ENCODE measurements at places on chromosomes 2 and 18.
A peak's percentile ranks its signal among the peaks of the same experiment; 100 is the strongest.

DNA sequence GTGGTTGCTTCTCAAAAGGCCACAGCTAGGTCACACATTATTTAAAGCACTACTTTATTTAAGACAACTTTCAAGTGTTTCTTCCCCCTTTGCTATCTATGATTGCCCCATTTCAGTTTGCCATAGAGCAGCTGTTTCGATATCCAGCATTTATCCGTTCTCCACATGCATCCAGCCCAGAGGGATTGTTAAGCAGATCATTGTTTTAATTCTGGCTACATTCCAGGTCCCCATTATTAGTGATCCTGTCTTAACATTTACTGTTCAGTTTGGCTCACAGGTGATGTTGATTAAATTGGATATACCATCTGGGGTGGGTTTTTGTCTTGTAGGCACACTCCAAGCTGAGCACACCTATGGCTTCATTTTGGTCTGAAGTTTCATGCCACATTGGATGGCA lies 638.7 kb downstream of the ZEB2 start:
- DNase-seq, result no peak

DNA sequence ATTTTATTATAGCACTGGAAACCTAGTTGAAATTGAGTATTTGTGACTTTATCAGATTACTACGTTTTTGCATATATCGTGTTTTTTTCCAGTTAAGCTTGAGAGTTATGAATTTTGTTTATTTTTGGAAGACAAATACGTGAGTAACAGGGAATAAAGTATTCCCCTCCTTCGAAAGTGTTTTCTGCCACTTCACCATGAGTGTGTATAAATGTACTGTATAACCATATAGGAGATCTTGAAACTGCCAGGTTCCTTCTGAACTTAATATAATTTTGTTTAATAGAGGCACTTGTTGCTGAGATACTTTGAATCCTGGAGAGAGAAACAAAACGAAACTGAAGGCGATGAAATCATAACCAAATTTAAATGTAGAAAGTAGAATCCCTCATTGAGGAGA lies 1004.4 kb upstream of the ZEB2 start:
- no peak for DNase-seq

DNA sequence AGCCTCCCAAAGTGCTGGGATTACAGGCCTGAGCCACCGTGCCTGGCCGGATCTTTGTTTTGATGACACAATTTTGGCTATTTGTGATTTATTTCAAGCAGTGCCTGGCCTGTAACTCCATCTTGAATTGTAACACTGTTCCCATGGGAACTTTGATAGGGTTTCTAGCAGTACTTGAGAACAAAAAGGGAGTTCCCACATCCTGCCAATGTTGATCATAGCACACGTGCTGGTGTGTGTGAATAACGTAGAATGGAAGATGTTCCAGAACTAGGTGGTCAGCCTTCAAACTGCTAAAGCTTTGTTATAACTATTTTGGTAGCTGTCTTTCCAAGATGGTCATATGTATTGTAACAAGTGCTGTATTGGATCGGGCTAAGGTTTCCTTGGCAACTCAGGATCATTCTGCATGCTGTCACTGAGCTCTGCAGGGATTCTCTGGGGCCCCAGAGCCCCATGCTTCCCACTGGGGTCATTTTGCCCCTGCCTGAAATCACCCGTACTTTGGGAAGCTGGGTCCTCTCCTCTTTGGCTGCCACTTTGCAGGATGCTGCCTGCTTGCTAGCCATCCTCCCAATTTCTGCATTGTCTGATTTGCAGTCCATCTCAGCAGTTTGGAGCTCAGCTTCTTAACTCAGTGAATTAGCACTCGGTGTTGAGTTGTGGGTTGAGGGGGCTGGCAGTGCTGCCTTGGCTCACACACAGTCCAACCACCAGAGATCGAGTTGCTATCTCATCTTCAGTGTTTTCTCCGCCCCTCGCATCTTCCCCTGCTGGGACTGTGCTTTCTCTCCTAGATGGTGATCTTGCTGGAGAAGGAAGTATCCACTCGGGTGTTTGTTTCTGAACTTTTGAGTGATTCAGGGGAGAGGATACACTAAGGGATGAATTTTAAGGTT lies 26.8 kb downstream of the SH3RF3 start:
- DNase-seq, result no peak

- no peak for DNase-seq
Observed at GRCh38 chr2:143582046-143582747, 453.0 kb downstream of the ARHGAP15 start.

DNA sequence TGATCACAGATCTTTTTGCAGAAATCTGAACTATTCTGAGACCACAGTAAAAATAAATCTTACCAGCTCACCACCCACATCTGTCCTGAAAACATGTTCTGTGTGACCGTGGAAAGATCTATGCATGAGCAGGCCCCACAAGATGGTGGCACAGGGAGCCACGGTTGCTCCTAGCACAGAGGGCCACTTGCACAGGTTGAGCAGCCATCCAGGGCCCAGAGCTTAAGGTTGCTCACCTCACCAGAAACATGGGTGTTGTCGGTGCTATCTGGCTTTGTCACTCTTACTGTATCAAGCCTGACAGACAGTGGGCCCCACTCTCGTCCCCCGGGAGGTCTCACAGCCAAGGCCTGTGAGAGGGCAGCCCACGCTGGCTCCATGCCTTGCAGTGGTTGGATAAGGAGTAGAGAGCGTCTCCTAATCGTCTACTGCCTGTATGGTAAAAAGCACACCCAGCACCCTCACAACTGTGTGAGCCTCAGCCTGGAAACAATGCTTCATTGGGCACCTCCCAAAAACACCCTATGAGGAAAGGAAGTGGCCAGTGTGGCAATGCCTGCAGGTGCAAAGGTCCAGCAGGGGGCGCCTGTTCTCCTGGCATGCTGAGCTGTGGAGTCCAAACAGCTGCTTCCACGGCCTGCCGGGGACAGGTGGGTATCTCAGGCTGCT lies 19.6 kb downstream of the TUBB6 start:
- DNase-seq, result peak; percentile 72

DNA sequence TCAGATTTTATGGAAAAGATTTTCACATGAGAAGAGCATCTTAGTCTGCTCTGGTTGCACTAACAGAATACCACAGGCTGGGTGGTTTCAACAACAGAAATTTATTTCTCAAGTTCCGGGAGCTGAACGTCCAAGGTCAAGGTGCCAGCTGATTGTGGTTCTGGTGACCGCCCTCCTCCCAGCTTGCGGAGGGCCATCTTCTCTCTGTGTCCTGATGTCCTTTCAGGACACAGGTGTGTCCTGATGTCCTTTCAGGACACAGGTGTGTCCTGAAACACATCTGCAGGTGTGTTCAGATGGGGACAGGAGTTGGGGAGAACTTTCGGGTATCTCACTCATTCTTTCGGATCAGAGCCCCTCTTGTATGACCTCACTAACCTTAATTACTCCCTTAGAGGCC lies 374.9 kb downstream of the SOX11 start:
- no peak for DNase-seq

GRCh38 chr2:123165616-123166015 lies 859.5 kb upstream of the CNTNAP5 start:
- DNase-seq, result no peak

DNA sequence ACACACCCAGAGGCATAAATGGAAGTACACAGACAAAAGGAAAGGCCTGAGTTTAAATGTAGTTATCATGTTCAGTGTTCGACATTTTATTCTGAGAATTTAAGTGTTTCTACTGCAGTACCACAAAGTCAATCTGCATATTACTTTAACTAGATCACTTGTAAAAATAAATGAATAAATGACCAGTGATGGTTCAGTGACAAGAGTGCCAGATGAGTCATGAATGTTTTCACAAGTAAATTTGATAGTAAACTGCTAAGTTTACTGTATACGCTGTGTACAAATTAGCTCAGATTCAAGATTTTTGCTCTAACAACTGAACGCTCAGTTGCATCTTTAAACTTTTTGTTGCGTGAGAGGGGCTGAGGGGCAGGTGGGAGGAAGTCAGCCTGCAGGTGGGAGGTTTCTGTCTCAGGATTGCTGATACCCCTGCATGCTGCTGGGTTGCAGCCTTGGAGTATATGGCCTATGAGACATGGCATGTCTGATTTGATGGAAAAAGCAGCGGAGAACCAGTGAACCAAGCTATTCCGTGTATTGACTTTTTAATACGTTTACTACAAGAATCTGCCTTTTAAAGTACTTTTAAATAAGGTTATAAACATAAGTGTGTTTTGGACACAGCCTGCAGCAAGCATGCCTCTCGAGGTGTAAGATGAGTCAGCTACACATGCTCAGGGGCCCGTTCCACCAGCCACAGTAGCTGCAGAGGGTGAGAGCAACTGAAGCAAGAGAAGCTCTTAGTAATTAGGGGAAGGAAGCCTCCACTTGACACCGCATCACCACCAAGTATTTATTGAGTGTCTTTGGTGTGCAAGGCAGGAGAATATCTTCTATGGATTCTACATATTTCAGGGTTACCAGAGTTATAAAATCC lies 245.1 kb downstream of the NEDD4L start:
- no peak for DNase-seq

GRCh38 chr2:119126650-119127049 lies 31.9 kb downstream of the C1QL2 start:
- peak; percentile 22 for DNase-seq

DNA sequence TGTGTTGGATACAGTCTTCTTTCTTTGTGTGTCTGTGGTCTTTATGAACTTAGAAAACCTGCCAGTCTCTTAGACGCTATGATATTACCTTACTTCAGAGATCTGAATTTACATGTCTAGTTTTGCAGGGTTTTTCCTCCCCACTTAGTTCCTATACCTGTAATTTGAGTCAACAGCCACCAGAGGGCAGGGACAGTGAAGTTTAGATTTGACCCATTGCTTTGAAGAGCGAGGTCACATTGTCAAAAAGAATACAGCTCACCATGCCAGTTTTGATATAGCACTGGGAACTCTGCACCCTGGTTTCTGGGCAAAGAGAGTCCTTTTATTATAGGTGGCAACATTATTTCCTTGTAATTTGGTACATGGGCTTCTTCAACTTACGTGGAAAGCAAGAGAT lies 102.3 kb downstream of the MAPK4 start:
- DNase-seq, result no peak

GRCh38 chr18:77087393-77088141 lies 45.0 kb downstream of the MBP start:
- no peak for DNase-seq

DNA sequence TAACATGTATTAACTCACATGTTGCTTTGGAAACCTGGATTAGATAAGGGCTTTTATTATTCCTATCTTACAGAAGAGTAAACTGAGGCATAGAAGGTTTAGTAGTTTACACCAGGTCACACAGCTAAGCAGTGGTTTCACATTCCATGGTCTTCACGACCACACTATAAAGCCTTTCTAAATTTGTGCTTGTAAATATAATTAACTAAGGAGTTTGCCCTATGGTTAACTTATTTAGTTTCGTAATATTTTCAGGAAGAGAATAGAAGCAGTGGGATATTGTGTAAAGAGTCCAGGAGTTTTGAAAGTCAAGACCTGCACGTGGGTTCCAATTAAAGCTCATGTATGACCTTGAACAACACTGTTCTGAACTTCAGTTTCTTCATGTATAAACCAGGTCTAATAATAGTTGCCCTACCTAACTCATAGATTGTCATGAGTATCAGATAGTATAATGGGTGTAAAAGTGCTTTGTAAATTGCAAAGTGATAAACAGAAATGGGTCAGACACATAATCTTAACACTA lies 19.5 kb upstream of the SOS1 start:
- no peak for DNase-seq

- no peak for DNase-seq
Observed at GRCh38 chr18:62981566-62981965, 266.2 kb downstream of the PHLPP1 start.

DNA sequence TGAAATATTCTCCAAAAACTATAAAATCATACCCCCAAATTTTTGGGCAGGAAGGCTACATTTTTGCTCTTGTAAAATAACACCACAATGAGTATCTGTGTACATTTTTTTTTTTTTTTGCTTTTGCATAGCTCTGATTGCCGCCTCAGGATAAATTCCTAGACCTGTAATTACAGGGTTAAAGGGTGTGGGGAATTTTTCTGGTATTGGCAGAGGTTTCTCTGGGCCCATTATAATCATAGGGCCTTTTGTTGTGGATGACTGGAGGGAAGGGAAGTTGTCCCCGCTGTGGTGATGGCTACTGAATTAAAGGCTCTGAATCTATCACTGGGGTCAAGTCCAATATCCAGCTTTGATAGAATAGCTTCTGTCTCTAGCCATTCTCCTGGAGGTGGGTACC lies 26.6 kb downstream of the CCDC195 start:
- DNase-seq, result no peak

DNA sequence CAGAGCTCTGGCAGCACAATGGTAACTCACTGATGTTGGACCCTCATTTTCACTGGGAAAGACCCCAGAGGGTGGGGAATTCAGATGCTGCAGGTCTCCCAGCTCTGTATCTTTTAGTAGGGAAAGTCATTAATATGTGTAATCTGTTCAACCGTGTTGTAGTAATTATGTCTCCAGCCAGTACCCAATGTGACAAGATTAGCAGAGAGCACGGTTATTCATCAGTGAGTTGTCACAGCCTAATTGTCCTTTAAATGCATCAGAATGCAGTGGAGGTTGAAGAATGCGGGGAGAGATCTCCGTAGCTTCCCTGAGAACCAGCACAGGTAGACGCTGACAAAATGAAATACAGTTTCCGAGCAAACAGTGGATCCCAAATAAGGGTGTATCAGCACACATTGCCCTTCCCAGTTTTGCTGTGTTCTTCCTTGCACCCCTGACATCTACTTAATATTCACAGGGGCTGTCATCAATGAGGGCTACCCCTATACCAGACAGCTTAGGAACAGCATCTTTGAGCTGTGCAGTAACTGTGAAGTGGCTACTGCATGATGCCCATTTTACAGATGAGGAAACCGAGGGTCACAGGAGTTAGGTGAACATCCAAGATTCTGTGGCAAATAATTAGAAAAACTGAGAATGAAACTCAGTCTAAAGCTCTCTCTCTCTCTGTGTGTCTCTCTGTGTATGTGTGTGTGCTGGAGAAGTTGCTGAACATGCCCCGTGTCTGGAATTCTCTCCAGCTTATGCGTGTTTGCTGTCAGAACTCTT lies 430.4 kb upstream of the HS6ST1 start:
- no peak for DNase-seq

GRCh38 chr2:136920652-136921333 lies 155.4 kb downstream of the THSD7B start:
- no peak for DNase-seq

- DNase-seq, result peak; percentile 7
Observed at GRCh38 chr2:42047488-42048298, at the start of gene PKDCC. PKDCC (plus strand) TSS chr2:42048021; CDS start chr2:42048200, 179 bp downstream.

- no peak for DNase-seq
Observed at GRCh38 chr2:63790491-63790890, 51.2 kb upstream of the UGP2 start.

- DNase-seq, result no peak
Observed at GRCh38 chr18:11042247-11042646, 107.1 kb downstream of the PIEZO2 start.

- DNase-seq, result no peak
Observed at GRCh38 chr2:237691029-237691907, 63.9 kb downstream of the LRRFIP1 start.

DNA sequence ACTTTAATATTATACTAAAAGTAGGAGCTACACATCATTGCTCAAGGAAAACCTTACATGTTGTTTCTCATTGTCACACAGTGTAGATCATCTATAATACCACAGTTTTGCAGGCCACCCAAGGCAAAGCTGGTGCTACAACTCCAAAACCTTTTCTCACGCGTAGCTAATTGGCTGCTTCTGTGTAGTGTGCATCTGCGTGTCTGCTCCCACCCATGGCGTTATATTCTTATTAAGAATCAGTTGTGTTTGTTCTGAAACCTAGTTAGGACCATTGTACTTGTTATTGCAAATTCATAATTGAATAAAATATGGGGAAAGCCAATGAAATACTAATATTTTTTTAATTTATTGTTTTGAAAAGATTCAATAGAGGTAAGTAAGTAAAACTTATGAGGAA lies 83.9 kb downstream of the RBM43 start:
- no peak for DNase-seq

GRCh38 chr18:78861706-78862105 lies 117.9 kb upstream of the SALL3 start:
- DNase-seq, result no peak
